ENCODE measurements at places on chromosomes 1 and 21.

DNA sequence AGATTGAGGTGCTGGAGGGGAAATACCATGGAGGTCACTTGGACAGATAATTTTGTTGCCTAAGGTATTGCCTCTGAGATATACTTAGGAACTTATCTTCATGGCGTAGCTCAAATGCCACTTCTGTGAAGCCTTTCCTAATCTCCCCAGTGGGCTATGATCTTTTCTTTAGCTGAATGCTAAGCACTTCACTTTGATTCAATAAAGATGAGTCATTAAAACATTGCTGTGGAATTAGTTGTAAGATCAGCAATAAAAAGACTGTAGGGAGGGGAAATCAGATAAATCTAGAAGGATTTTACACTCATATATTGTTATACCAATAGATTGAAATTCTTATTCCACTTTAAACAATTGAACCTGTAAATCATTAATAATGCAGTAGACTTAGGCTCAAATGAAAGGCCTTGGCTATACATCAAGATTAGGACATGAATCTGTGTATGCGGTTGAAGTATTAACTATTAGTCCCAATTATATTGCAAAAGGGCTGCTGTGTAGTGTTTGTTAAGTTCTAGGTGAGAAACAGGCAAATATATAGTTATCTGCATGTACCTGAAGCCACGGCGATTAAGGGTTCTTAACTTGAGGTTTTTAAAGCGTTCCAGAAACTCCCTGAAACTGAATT is 19.2 kb upstream of the MAGOH start:
- DNase-seq, result no peak

GRCh38 chr1:243391355-243391754 is 135.5 kb downstream of the SDCCAG8 start:
- no peak for DNase-seq

DNA sequence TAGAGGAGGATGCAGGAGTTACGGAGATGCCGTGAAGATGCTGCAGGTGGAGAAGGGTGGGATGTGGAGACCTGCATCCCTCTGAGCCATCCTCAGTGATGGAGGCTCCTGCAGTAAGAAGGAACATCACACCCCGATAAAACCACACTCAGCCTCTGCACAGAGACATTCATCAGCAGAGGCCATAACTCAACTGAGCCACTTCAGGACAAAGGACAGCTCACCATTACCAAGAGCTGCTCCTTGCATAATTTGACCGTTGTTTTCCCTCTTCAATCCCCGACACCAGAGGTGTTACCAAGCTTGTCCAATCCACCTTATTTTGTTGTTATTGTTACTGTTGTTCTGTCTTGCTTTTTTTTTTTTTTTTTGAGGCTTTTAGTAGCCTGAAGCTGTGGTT is 543.9 kb downstream of the AJAP1 start:
- DNase-seq, result no peak

- no peak for DNase-seq
These were observed 48.4 kb downstream of the CCN1 start for GRCh38 chr1:85628791-85629531.

- DNase-seq, result no peak
These were observed 36.1 kb downstream of the COA6 start for GRCh38 chr1:234409328-234409727.
